ENCODE measurements at places on chromosomes 7 and 10.
A peak's percentile ranks its signal among the peaks of the same experiment; 100 is the strongest.

GRCh38 chr10:68501691-68502090, 25.6 kb downstream of the SLC25A16 start:
- no peak for DNase-seq

GRCh38 chr10:15856328-15857015, 3.8 kb downstream of the MINDY3 start:
- no peak for DNase-seq

DNA sequence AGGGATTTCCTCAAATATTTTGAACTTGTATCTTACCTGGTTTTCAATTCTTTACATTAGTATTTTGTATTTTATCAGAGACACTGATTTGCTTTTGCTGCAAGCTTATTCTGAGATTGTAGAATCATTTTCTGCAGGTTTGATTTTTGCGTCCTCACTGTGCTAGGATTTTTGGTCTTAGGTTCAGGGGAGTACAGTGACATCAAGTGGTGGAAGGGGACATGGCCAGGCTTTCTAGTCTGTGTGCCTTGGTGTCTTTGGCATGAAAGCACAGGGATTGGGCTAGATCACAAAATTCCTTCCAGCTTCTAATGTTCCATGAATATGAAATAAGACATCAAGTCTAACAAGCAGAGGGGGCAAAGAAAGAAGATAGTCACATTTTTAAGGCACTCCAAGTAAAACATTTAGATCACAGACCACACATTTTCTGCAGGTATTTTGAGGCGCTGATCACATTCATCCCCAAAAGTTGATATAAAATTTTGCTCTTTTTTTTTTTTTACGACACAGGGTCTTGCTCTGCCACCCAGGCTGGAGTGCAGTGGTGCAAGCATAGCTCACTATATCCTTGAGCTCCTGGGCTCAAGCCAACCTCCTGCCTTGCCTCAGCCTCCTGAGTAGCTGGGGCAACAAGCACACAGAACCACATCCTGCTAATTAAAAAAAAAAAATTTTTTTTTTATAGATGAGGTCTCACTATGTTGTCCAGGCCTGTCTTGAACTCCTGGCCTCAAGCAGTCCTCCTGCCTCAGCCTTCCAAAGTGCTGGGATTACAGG, 124.4 kb downstream of the PON1 start:
- DNase-seq, result peak; percentile 82

DNA sequence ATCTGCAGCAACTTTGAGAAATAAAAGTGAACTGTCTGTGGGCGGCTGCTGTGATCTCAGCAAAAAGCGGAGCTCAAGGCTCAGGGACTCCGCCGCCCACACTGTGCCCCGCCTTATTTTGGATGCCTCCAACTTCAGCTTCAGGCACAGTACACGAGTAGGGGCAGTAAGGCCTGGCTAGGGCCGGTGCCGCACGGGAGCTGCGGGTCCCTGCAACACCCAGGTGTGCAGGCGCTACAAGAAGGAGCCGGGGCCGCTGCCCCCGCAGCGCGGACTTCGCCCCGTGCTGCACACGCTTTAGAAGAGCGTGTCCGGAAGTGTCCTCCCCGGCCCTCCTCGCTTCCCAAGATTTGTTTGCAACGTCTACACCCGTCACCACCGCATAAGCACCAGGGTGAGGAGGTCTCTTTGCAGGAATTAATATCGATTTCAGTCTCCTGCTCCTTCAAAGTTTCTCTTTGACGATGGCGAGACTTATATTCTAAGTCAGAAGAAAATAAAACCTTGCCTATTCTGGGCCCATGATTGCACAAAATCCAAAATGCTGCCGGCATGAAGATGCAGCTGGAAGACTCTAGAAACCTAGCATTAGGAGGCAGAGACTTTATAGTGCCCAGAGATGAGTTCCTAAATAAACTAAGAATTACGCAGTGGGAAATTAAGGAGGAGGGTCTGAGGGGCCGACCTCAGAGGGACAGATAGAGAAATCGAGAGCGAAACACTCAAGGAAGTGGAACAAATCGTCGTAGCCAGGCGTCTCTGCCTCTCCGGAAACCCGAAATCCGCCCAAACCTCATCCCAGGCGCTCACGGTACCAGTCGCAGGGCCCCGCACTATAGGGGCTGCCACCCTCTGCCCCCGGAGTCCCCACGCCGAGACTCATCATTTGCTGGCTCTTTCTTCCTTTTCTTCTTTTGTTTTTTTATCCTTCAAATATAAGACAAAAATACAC, 6.4 kb downstream of the VAX1 start:
- no peak for DNase-seq

- DNase-seq, result no peak
These were observed 46.4 kb downstream of the TMEM168 start for GRCh38 chr7:112743811-112744210.

GRCh38 chr10:13945390-13946208, 358.8 kb downstream of the PRPF18 start:
- DNase-seq, result peak; percentile 15

GRCh38 chr10:124971276-124971675, 29.4 kb downstream of the ZRANB1 start:
- DNase-seq, result no peak

- no peak for DNase-seq
These were observed 518.9 kb upstream of the CELF2 start for GRCh38 chr10:10498781-10499180.

DNA sequence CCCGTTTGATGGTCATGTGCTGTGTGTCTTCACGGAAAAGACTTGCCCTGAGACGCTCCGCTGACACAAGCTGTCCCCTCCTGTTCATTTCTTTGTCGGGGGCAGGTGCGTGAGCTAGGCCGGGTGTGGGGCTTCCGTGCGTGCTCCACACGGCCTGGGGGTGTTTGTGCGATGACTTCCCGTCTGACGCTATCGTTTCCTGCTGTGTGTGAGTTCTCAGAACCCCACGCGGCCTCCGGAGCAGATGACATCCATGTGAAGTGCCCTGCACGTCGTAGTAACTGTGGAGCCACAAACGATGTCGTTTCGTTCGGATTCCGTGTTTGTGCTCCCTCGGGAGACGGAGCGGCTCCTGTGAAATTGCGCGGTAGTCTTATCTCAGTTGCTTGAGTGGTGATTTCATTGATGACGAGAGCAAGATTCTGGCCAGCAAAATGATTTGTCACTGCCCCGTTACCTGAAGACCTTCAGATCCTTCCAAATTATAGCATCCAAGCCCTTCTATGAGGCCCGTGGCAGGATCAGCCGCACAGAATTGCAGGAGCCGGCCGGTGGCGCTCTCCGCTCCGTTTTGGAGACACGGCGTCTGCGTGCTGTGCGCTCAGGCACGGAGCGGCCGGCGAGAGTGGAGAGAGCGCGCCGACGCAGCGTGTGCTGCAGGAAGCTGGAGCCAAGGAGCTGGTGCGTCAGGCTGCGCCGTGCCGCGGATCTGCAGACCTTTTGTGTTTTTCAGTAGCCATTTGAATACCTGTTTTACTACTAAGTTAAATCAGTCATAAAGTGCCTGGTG, 94.9 kb downstream of the NKX6-2 start:
- DNase-seq, result no peak

DNA sequence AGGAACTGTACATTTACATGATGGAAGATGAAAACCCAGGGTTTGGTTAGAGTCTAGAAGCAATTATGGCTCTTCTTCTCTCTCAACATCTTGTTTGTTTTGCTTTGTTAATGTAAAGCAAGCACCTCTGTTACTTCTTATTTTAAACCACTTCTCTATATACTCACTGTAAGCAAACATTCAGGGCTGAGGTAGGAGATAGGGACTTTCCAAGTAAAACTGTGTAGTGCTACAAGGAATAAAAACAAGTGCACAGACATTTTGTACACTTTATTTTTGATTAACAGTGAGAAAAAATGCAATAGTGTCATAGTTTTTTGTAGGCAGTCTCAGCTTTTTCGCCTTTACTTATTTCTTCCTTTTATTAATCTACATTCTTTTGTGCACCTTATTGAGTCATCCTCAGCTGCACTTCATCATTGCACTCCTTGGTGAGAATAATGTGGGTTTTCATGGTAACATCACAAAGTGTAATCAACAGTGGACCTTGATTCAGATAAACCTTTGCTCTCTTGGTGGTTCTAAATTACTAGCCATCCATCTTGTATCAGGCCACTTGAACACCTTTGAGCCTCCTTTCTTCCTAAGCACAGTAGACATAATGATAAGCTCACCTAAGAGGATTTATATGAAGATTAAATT, 52.9 kb downstream of the ELMO1 start:
- no peak for DNase-seq

- DNase-seq, result no peak
These were observed 25.3 kb downstream of the MAP3K8 start for GRCh38 chr10:30459283-30459682.

DNA sequence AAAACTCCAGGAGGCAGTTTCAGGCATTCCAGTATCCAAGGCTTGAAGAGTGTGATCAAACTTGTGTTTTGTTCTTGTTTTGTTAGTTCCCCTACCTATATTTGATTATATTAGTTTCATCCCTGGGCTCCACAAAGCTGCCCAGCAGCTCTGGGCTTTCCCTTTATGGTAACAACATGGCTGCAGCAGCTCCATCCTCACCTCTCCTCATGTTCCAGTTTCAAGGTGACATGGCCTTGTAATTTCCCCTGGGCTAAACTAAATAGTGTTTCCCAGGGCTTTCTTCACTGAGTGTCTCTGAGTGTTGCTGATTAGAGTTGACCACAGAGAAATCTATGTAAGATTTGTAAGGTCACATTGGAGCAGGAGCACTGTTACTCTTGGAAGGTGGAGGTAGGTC, 83.4 kb downstream of the MACC1 start:
- DNase-seq, result no peak

DNA sequence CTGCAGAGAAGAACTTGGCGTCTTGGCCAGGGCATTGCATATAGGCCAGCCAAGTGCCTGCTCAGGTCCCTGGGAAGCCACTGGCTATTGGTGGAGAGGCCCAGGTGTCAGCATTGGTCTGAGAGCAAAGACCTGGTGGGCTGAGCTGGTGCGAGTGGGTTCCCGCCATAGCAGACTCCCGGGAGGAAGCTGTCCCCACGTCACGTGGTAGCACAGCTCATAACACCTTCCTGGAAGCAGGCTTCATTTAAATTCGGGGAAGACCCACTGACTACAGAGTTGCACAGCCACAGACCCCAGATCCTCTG, 130.5 kb downstream of the WDR37 start:
- no peak for DNase-seq

DNA sequence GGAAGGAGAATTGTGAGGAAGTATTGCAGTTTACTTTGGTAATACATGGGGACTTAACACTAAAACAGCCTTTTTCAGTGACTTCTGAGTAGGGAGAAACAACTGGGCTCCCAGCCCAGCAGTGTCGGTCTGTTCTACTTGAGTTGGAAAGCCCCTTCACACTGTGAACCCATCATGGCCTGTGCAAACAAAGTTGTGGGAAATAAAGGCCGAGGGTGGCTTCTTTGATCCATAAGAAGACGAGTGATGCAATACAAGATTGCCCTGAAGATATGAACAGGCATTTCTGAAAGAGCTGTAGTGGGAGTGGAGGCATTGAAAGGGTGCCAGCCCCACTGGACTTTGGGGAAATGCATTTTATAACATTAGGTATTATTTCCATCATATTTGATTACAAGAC, 28.3 kb downstream of the C10orf120 start:
- no peak for DNase-seq

DNA sequence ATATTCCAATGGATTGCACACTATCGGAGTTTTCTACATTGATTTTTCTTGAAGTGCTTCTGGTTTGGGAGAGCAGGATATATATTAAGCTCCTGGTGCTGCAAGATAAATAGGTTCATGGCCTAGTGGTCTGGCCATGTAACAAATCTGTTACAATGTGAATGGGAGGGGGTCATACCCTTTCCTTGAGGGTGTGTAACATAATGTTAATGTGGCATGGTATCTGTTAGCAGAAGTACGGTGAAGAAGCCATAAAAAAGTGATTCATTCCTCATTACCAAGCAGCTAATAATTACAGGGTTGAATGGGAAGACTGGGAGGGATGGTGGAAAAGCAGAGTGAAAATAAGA, 61.2 kb downstream of the INHBA start:
- no peak for DNase-seq

DNA sequence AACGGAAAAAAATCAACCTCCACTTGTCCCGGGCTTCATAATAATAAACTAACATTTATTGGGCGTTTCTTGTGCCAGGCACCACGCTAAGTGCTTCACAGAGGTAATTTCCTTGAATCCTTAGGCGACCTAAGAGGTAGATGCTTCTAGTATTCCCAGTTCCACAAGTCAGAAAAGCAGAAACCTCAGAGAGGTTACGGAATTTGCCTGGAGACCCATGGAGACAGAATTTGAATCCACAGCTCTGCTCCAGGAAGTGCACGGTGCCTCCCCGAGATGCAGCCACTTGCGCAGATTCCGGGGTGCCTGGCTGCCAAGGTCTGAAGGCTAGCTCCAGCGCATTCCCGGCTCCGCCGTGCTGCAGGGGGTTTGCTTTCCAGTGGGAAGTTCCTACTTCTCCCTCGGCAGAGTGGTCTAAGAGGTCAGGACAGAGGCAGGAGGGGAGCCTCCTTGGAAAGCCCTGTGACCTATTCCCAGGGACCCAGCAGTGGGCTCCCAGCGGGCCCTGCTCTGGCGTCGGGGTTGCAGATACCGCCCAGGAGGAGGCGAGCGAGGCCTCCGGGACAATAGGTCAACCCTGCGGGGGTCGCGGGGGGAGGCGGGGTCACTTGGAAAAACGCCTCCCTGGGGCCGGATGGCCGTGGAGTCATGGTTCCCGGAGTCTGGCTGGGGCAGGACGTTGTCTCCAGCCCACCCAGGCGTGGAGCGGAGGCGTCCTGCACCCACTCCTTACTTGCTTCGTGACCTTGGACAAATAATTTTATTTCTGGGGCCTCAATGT, 10.1 kb upstream of the NKX2-3 start:
- no peak for DNase-seq

DNA sequence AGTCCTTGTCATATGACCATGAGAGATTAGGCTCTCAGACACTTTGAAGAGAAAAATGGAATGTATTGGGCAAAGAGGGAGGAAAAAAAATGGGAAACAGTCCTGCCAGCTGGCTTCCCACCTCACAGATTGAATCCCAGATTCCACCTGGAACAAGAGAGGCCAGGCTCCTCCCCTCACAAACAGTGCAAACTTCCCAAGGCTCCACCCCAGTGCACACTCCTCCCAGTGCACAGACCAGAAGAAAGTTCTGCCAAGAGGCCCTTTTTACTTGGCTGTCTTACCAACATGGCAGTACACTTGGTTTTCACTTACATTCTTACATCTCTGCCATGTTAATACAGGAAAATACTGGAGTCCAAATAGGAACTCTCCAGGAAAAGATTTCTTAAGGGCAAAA, 202.3 kb downstream of the AHR start:
- no peak for DNase-seq

DNA sequence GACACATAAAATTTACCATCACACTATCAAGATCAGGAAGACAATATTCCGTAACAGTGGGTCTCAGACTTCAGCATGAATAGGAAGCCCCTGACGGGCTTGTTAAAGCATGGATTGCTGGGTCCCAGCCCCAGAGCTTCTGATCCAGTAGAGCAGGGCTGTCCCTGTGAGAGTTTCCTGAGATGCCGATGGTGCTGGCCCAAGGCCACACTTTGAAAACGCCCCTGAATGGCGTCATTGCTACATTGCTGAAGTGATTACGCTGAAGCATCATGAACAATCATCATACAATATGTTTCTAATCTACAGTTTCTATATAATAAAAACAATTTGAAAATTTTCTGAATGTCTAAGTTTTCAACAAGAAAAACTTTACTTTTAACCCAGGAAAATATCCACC, 38.0 kb upstream of the TMEM72 start:
- DNase-seq, result no peak

GRCh38 chr10:71001470-71001869, 113.1 kb upstream of the PCBD1 start:
- no peak for DNase-seq

Measured in G401 (cell line).